ENCODE measurements at places on chromosomes 2 and 18.

DNA sequence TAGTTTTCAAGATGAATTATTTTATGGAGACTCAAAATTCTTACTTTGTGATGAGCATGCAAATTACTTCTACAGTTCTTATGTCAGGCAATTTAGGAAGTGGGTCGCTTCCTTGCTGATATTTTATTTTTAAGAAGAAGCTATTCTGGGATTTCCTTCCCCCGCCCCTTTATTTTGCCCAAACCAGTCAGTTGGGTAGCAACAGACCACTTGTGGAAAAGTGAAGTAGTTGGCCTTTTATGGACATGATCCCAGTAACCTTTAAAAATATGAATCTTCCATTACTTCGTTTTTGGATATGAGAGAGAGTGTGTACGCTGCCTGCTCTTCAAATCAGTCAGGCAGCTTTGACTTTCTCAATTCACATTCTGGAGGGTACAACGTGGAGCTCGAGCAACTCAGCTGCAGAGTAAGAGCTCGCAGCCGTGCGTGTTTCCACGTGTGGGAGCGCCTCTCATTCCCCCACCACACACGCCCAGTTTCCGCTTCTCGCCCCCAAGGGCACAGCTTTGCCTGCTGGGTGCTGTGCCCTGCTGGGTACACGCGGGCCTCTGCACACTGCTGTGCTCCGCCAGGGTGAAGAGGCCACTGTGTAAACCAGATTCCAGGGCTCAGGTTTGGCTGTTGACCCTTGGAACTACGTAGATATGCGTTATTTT is 92.6 kb downstream of the ITGB1BP1 start:
- no peak for DNase-seq

DNA sequence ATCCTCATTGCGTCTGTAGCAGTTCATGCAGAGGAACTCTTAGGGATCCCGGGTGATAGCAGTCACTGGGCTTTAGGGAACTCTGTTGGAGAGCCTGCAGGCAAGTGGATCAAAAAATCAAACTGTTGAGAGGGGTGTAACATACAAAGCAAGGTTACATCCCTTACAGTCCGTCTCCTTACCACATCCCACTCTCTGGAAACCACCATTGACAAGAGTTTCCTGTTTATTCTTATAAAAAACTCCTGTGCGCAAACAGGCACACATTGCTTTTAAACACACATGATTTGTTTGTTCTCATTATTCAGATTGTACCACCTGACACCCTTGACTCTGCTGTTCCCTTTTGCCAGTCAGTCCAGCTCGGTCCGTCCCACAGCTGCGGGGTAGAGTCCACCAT is 137.7 kb downstream of the LTBP1 start:
- DNase-seq = no peak

- no peak for DNase-seq
These were observed 174.2 kb upstream of the RBMS1 start for GRCh38 chr2:160667811-160668210.

DNA sequence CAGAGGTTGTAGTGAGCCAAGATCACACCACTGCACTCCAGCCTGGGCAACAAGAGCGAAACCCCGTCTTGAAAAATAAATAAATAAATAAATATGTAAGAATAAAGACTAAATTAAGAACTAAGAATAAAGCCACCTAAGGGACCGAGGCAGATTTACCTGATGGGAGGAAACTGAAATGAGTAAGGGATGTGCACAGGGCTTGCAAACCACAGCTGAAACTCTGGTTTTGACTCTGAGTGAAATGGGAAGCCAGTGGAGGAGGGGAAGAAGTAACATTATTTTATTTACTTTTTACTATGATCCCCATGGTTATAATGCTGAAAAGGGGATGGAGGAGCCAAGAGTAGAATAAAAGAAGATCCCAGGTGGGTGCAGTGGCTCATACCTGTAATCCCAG is 107.3 kb downstream of the CABYR start:
- no peak for DNase-seq

GRCh38 chr18:78716581-78716980 is 263.0 kb upstream of the SALL3 start:
- no peak for DNase-seq

DNA sequence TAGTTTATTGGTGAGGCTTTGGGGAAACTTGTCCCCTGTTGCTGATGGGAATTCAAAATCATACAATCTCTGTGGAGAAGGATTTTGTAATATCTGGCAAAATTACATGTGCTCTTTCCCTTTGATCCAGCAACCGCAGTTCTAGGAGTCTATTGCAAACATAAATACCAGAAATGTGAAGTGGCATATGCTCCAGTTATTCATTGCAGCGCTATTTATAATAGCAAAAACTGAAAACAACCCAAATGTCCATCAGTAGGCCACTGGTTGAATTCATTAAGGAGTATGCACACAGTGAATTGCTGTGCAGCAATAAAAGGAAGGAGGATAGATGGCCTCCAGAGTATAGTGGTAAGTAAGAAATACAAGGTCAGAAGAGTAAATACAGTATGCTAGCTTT is 76.5 kb downstream of the HNRNPLL start:
- DNase-seq = no peak

GRCh38 chr2:205002390-205002789 is 457.1 kb downstream of the PARD3B start:
- DNase-seq = no peak

DNA sequence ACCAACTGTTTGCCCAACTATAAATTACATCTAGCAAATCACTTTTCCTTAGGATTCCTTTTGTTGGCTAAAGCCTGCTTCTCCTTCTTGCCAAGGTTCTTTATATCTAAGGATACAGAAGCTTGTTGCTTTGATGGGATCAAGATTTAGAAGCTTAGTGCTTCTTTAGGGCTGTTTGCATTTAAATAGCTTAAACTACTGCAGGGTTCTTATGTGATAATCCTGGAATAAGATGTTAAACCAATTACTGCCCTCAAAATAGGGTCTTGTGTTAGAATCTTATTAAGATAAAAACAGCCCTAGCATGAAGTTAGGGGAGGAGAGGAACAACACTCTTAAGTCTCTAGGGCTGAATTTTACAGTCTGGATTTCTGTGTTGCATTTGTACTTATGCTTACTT is 64.2 kb downstream of the KIF5C start:
- no peak for DNase-seq

GRCh38 chr2:214604861-214605260 is 194.0 kb downstream of the VWC2L start:
- no peak for DNase-seq

GRCh38 chr18:44320619-44321460 is 359.8 kb upstream of the SETBP1 start:
- no peak for DNase-seq

DNA sequence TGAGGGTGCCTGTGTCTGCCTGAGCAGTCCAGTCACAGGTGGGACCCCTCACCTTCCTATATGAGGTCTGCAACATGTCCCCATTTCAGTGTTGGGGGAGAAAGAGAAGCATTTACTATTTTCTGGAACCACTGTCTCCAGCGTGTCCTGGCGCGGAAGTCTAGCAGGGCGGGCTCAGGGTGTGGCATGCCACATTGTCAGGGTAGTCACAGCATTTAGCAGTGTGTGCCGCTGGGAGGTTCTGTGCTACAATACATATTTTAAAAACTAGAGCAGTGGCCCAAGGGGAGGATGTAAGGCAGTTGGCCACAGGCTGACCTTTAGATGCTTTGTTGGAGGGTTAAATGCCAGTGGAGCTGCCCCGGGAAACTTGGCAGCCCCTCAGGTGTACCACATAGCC is 12.5 kb downstream of the UBE2F start:
- no peak for DNase-seq

GRCh38 chr2:28680657-28681056 is 71.0 kb upstream of the PPP1CB start:
- DNase-seq = no peak

DNA sequence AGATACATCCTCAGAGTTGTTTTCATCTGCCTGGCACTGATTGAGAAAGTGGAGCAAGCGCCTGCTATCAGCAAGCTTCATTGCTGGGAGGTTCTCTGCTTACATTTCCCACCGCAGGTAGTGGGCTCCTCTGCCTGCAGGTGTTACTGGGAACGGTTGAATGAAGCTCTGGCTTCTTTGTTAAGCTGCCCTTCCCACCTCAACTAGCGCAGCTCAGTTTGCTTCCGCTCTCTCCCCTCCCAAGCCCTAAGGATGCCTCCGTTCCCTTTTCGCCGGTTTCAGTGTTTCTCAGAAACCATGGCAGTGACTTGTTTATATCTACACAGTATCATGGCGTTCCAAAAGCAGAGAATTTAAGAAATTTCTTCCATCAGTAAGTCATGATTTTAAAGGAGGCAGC is 72.2 kb upstream of the B3GNT7 start:
- DNase-seq = no peak

- no peak for DNase-seq
These were observed 29.0 kb downstream of the LINC00305 start for GRCh38 chr18:64119916-64120315.

DNA sequence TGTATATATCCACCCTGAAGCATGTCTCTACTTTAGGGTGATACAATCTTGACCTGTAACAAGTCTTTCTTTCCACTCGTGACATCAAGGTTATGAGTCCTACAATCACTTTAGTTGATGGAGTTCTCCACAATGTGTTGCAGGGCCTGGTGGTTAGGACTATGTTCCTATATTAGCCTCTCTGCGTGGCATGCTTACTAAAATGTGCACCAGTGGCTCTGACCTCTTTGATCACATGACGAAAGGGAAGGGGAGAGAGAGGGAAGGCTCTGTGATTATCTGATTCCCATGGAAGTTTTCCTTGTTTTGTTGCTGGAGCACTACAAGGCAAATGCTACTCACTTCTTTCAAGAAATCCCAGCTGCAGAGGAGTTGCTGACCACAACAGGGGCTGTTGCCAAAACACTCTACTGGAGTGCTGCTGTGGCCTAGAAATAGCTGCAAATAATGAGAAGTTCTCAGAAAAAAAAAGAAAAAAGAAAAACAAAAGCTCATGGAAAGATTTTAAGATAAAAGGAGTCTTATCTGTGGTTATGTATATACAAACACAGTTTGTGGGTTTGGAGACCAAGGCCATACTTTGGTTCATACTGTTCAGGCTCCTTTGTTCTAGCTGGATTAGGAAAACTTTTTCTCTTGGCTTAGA is 272.8 kb upstream of the MMADHC start:
- no peak for DNase-seq

GRCh38 chr2:112836163-112836560 is 417 bp downstream of the IL1B start:
- no peak for DNase-seq

DNA sequence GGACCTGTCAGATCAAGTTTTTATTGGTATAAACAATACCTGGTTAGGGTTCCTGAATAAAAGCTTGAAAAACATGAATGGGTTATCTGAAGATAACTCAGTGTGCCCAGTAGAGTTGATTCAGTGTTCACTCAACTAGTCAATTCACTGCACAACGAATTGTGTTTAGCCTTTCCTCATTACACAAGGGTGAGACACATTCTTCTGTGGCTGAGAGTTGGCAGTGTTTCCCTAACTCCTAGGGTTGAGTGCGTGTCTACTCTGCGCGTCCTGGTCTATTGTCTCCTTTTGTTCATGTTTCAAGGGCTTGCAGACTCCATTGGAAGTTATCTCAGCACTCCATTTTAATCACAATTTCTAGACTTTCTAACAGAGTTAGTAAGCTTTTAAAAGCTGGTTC is 32.8 kb upstream of the TMEM178A start:
- no peak for DNase-seq

DNA sequence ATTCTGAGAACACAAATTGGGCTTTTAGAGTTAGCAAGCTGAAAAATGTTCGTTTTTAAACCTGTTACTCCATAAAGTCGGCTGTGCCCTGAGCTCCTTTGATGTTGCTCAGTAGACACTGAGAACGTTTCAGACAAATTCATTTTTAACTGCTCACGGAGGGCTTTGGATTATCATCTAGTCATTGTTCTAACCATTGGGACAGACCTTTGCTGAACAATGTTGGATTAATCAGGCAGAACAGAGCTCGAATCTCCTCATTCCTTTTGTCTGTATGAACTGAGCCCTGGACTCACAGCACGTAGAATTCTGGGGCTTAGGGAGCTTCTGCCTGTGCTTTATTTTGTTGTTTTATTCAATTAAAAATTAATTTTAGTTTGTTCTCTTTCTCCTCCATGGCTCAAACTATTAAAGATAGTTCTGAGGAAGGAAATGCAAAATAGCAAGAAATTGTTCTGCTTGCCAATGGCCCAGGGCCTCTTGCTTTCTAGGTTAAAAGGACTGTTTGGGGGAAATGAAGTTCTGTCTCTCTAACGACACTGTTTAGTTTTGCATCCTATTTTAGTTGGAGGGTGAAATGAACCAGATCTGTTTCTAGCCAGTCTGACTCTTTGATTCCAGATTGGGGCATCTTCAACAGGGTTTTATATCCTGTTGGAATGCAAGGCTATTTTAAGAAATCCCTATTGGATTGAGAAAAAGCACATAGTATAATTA is 114.7 kb upstream of the CXCR4 start:
- DNase-seq = no peak

GRCh38 chr18:59733421-59733820 is 36.2 kb upstream of the CCBE1 start:
- DNase-seq = no peak

DNA sequence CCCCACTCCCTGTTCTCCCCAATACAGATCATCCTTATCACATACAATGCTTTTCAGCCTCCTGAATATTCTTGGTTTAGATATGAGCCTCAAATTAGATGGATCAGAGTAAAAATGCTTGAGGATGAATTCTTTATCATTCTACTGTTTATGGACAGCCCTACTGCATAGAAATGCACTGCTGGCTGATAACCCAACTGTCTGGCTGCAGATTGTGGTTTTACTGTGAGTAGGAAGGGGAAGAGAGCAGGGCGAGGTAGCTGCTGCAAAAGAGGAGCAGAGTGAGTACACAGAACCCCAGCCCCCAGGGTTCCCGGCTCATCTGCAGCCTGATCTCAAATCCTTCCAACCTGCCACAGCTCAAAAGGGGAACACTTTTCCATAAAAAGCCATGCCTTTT is 29.4 kb upstream of the NCOA1 start:
- DNase-seq = no peak

- no peak for DNase-seq
These were observed 173.6 kb downstream of the LDLRAD4 start for GRCh38 chr18:13392029-13392750.

DNA sequence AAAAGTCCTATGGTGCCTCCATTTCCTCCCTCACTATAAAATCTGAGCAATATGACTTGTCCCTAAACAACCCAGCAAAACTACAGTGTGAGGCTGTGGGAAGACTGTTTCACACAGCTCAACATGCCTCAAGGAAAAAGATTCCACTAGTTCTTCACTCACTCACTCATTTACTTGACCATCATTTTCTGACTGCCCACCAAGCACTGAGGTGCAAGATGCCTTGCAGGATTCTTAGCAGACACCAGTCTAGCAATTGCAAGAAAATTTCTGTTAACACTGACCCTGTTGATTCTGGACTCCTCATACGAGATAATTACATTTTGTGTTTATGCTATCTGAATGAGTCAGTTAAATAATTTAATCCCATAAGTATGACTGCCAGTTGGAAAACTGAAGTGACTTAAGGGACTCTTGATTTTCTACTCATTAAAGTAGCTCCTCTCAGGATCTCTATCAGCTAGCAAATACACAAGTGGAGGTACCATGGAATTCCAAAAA is 51.9 kb upstream of the PCBP1 start:
- no peak for DNase-seq
